ENCODE measurements at places on chromosomes 16 and 17.
A peak's percentile ranks its signal among the peaks of the same experiment; 100 is the strongest.

GRCh38 chr17:15462976-15463772 lies 4.2 kb downstream of the CDRT4 start:
- DNase-seq: no peak

- DNase-seq: no peak
These were observed 10.9 kb upstream of the STAT3 start for GRCh38 chr17:42399121-42399520.

DNA sequence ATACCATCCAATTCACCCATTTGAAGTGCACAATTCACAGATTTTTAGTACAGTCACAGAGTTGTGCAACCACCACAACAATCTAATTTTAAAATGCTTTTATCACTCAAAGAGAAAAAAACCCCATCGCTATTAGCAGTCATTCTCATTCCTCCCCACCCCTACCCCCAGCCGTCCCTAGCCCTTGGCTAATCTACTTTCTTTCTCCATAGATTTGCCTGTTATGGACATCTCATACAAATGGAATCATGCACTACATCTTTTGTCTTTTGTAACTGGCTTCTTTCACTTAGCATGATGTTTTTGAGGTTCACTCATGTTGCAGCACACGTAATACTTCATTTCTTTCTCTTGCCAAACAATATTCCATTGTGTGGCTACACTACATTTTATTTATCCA lies 20.4 kb downstream of the LYRM9 start:
- DNase-seq: no peak

DNA sequence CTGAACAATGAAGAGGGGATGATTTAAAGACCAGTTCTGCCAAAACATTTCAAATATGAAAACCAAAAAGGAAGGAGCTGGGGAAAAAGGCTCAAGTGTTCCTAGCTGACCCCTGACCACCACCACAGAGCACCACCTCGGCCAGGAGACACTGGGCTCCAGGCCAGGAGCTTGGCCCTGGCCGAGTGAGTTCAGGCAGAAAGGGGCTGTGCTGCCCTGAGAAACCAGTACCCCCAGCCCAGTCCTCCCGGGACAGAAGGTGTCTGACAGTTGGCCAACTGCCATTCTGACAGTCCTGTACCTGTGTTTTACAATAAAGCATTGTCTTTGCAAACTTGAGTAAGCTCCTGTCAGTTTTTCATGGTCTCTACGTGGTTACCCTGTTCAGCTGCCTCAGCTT lies 98.2 kb downstream of the VPS53 start:
- DNase-seq: no peak

DNA sequence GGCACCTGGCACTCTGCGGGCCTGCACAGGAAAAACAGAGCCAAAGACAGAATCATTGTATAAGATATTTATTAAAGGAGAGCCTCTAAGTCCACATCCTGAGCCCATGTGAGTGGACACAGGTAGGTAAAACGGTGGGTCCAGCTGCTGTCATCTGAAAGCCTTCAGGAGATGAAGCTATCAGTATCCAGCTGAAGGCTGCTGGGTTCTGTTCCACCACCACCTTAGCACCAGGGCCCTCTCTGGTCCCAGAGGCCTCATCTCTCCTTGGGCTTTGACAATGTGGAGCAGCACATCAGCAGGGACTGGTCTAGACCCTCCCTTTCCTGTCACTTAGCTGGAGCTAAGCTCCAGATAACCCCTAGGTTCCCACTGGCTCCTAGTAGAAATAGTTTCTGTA lies 7.3 kb downstream of the TMEM106A start:
- no peak for DNase-seq

DNA sequence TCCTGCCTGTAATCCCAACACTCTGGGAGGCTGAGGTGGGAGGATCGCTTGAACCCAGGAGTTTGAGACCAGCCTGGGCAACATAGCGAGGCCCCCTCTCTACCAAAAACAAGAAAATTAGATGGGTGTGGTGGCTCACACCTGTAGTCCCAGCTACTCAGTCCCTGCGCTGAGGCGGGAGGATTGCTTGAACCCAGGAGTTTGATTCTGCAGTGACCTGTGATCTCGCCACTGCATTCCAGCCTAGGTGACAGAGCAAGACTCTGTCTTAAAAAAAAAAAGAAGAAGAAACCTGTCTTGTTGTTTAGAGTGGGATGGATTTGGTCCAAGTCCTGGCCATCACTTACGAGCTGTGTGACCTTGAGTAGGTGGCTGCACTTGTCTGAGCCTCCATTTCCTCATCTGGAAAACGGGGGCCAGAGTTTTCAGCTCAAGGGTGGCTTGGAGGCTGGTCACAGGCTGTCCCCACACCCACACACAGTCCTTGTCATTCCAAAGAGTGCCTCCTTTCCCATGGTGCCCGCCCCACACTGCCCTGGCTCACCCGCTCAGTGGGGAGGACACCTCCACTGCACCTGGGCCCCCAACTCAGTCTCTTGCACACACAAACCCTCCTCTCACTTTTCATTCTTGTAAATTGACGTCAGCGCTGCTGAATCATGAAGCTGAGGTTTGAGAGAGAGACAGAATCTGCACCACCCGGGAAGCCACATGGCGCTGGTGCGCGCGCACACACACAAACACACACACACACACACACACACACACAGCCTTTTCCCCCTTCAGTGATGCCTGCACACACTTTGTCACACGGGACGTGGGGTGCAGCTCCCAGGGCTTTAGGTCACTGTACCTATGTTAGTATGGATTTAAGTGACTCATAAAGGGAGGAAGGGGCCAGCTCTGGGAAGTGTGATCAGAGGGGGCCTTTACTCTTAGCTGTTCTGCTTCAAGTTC lies 4.2 kb downstream of the SOCS1 start:
- DNase-seq: peak; percentile 85

DNA sequence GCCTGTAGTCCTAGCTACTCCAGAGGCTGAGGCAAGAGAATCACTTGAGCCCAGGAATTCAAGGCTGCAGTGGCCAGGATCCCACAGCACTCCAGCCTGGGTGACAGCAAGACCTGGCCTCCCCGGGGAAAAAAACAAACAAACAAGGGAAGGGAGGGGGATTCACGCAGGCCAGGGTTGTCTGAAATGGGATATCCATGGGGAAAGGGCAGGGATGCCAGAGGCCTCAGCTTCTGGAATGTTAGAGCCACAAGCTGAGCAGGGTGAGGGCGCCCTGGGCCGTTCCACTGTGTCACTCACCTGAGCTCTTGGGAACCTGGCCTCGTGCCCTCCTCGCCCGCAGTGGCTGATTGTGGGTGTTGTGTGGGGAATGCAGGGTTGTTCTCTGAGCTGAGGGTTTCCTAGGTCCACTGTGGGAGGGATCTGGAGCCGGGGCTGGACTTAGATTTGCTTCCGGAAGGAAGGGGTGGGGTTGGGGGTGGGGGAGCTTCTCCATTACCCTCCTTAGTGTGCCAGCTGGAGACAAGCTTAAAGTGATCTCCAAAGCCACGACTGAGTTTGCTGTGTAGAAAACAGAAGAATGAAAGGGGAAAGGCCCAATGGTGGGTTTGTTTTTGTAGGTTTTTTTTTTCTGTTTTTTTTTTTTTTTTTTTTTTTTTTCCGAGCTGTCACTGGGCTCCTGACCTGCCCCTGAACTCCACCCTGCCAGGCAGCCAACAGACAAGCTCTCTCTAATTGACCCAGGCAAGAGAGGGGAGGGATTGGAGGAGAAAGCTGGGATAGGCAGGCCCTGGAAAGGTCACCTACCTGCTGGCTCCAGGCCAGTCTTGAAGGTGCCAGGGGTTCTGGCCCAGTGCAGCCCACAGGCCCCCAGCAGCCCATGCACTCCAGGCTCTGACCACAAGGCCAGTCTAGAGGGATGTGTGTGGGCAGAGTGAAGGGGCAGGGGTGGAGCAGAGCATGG lies at the start of gene SULT1A1:
Gene SULT1A1 (minus strand): TSS at position 414 of the 964 bp plus-strand sequence. CDS start 1,189 bp downstream, outside the sequence.
- DNase-seq: no peak

DNA sequence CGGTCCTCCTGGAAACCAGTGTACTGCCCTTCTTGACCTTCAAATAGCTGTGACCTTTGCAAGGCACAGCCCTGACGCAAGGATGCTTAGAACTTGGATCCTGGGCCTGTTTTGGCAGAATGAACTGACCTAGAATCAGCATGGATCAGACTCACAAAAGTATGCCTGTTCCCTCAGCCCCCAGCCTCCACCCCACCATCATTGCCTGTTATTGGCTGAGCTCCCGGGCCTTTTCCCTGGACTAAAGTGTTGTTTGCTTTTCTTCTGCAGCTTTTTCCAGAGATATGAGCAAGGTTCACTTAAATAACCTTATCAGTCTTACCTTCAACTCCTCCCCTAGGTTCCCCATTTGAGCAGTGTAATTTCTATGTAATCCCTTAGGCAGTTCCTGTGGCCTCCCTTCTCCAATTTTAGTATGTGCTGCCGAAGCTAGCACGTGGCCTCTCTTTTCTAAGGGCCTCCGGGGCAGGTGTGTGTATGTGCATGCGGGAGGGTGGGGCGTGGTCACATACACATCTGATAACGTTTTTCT lies 347.4 kb downstream of the MAF start:
- DNase-seq: no peak

DNA sequence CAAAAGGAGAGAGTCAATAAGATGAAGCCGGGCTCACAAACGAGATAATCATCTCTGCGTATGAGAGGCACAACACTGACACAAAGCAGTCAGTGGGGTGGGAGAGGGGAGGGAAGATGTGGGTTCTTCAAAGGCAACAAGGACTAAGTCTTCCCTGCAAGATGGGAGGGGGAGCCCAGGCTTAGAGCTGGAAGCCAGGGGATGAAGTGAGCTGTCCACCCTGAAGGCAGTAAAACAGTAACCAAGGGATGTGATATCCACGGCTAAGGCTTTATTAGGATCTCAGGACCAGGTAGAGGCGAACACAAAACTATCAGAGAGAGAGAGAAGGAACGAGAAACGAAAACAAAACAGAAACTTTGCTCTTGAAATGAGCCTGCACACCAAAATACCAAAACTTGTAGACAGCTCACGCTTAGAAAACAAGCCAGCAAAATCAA lies 115.9 kb downstream of the DYNLRB2 start:
- DNase-seq: peak; percentile 30

DNA sequence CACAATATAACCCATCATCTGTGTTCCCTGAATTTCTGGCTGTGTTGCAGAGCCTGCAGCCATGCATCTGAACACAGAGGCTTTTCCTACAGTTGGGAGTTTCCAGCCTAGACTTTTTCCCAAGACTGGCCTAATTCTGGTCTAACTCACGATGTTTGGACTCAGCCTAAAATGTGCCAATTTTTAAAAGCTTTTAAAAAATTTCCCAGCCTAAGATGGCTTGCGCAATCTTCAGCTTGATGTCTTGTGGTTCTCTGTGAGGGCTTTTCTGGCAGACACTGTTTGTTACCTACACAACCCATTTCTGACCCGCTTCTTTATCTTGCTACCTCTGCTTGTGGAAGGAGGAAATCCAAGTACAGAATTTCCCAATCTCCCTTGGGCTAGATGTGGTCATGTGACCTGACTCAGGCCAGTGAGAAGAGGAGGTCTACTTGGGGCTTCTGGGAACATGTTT lies 72.7 kb upstream of the GAS7 start:
- DNase-seq: no peak

DNA sequence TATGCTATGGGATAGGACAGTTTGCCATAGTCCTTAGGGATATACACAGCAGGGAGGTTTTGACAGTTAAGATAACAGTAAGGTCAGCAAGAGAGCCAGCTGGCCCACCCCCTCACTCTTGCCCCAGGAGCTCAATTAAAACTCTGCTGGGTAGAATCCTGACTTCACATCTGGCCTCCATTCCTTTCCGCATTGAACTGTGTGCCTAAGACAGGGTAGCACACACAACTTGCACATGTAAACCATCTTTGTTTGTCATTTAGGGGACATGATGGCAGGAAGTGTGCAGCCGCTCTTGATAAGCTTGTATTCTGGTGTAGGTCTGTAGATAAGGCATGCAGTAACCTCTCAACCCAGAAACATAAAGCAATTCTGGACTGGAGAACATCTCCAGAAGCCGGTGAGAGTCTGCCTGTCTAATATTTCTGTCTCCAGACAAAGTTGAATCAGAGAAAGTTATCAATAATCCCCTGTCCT lies 5.2 kb downstream of the MINK1 start:
- no peak for DNase-seq

DNA sequence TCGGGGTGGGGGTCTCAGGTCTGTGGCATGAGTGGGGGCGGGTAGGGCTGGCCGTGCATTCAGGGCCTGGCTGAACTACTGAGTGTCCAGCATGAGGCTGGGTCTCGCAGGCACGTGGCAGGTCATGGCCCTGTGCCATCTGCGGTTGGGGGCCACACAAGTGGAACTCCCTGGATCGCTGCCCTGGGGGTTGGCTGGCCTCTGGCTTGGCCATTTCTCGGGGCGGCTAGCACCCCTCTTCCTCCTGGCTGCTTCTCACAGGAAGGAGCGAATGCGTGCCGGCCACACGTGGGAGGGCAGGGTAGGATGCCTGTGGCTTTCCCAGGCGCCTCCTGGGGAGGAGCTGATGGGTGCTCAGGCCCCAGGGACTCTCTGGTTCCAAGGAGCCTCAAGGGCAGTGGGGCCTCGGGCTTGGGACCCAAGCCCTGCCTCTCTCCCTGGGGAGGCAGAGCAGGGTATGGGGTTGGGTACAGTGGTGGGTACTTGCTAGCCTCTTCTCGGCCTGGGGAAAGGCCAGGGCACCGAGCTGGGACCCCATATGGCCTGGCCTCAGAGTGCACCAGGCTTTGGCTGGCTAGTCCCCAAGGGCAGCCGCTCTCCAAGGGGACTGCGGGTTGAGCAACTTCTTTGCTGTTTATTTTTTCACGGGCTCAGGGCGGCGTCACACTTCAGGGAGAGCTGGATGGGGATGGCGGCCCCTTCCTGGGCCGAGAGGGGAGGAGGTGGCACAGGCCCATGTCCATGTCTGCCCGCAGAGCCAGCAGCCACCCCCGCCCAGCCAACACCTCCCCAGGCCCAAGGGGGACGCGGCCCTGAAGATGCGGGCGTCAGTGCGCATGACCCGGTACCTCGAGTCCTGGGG lies 37.5 kb downstream of the ADCY7 start:
- no peak for DNase-seq

DNA sequence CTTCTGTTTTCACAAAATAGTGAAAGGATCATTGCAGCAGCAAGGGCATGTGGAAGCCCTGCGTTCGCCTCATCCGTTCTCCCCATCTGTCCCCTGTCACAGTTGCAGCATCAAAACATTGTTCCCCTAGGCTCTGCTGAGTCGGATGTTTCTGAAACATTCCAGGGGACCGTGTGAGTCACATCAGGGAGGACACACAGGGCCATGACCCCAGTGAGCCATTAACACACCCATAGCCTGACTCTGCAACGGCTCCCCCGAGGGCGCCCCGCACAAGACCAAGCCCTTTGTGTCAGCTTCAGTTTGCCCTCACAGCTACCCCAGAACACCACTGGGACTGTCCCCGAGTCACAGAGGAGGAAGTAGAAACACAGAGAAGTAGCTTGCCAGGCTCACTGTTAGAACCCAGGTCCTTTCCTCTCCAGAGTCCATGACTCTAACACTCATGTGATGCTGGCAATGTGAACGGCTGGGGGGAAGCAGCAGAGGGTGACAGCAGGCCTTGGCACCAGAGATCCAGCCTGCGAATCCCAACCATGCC lies 63.3 kb upstream of the HSBP1 start:
- DNase-seq: no peak

DNA sequence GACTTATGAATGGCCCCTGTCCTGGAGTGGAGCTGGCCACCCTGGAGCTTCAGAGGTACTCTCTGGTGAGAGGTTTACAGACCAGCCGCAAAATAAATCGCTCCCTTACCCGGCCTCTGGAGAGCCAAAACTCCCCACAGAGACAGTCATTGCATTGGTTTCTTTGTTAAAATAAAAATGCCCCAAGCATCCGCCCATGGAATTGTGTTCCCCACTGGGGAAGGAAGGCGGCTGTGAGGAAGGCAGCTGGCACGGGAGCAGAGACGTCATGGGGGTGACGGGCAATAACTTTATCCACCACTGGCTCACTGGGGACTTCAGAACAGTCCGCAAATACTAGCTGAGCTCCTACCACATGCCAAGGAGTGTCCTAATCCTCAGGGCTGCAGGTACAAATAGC lies 266.2 kb upstream of the FOXF1 start:
- no peak for DNase-seq
